LoVo (cell line): ENCODE measurements at places on chromosomes 6 and 20.
A peak's percentile ranks its signal among the peaks of the same experiment; 100 is the strongest.

GRCh38 chr6:137910424-137910834 lies 43.4 kb downstream of the TNFAIP3 start:
- no peak for DNase-seq

- DNase-seq, result no peak
These were observed 14.9 kb upstream of the SLC22A1 start for GRCh38 chr6:160106701-160107100.

GRCh38 chr6:34491091-34491430 lies 25.2 kb downstream of the PACSIN1 start:
- no peak for DNase-seq

GRCh38 chr20:37677969-37678861 lies 15.6 kb upstream of the CTNNBL1 start:
- no peak for DNase-seq

DNA sequence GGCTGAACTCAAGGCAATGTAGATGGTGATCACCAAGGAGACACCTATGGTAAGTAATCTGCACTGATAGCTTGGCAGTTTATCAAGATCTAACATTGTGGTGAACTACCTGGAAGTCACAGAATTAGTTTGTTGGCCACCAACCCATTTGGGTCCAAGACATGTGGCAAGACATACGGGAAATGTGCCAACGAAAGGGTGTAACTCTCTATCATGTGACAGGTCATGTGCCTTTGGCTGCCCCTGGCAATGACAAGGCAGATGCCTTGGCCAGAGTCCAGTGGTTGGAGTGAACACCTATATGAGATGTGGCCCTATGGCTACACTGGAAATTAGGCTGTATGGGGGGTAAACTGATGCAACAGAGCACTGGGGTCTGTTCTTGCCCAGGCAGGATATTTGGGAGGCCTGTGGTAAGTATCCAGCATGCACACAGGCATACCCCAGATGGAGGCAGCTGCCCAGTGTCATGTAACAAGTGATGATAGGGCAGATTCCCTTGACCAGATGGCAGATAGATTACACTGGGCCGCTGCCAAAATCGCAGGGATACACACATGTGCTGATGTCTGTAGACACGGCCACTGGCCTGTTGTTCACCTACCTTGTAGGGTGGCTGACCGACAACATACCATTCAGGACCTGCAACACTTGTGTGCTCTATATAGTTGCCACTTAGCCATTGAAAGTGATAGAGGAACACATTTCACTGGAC lies 35.5 kb upstream of the HSF2 start:
- no peak for DNase-seq

DNA sequence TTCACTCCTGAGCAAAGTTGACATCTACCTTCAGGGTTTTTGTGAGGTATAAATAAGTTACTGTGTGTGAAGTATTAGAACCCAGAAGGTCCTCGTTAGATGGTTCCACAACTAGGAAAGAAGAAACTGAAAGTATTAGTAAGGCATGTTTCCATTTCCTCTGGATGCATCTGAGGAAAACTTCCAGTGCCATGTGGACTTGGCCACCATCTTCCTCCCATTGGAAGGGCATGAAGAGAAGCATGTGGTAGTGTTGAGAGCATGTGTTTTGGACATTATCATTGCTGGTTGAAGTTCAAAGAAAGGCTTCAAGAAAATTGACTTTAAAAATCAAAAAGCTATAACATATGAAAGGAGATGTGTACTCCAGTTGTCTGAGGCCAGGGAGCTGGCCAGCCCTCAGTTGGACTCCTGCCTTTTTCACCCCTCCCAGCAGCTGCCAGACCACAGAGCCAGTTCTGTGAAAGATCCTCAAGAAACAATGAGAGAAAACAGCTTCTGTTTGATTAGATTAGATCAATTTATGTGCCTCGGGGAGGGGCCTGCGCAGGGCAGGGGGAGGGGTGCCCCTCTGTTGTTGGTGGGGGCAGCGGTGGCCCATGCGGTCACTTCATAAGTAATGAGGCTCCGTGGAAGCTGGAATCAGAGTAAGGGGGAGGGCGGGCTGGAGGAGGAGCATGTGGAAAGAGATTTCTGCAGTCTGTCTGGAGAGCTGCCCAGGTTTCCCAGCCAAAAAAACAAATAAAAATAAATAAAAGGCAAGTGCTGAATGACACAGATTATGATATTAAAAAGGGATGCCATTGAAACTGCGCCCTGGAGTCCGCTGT lies 154.0 kb downstream of the JARID2 start:
- no peak for DNase-seq

GRCh38 chr20:59451641-59452040 lies 151.2 kb downstream of the EDN3 start:
- DNase-seq, result no peak

GRCh38 chr6:139742671-139743070 lies 368.2 kb upstream of the CITED2 start:
- no peak for DNase-seq

GRCh38 chr6:32589596-32590449 lies at the start of gene HLA-DRB1:
Gene HLA-DRB1, minus strand, starts transcription at chr6:32589848. Its CDS starts 106 bp downstream, at chr6:32589742.
- DNase-seq, result no peak

DNA sequence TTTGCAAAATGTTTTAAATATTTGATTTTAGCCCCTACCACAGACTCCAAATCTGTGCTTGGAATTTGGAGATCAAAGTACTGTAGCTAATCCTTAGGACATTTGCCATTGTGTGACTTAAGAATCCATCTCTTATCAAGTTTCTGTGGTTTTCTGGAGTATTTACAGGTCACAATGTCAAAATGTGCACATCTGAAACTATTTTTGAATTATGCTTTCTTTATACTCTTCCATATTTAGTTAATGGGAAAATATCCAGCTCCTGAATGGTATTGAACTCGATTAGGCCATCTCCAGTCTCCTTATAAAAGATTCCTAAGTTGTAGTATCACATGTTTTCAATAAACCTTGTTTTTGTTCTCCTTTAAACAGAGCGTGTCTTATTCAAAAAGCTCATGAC lies 162.5 kb downstream of the KHDC1L start:
- DNase-seq, result peak; percentile 26

DNA sequence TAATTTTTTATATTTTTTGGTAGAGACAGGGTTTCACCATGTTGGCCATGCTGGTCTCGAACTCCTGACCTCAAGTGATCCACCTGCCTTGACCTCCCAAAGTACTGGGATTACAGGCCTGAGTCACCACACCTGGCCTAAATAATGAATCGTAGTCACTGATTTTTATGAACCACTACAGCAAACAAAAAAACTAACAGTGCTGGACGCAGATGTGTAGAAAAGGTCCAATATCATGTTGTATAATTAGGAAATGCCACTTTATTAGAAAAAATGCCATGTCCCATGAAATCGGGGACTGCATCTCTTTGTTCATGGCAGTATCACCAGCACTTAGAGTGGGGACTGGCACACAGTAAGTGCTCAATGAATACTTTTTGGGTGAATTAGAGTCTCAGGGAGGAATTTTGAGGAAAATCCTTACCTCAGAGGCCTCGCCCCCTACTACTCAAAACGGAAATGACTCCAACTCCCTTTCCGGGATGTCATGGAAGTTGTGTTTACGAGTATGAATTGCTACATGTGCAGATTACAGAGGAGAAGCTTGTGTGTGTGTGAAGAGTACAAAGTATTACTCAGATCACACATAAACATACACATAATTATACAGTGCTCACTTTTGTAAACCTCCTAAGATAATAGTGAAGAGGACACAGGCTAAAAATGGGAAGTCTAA lies 43.6 kb upstream of the FAM50B start:
- no peak for DNase-seq

DNA sequence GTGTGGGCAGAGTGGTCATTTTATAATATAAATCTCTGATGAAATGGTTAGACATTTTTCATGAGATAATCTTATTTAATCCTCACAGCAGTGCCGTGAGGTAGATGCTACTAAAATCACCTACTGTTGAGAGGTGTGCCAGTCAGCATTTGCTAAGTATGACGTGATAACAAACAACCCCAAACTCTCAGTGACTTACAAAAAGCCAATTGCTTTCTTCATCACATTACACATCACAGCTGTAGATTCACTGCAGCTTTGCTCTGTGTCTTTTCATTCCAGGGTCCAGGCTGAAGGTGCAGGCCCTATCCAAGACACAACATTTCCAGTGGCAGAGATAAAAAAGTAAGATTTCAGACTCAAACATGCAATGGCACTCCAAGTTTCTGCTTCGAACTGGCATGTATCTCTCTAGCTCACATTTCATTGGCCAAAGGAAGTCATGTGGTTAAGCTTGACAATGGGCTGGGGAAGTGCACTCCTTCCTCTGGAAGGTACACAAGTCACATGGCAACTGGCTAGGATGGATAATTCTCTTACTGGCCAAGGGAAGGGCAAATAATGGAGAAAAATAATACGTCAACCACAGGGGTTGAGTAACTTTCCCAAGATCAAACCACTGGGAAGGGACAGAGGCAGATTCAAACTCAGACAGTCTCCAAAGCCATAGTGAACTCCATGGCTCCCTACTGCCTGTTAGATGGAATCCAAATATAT lies 69.5 kb upstream of the EPB41L1 start:
- DNase-seq, result no peak

GRCh38 chr6:113493991-113494390 lies 363.2 kb upstream of the MARCKS start:
- DNase-seq, result no peak
